Smooth muscle cell of the coronary artery (primary cell): ENCODE measurements at places on chromosomes 7 and 10. TPM values are rescaled to one million over a fixed set of nuclear protein-coding genes. Genes with fewer than 3 reads are reported as not detected.

Gene GALNT17
- total RNA-seq = 0.35 TPM in 1 of 2 replicates, not detected in the other

Gene ETV1
- 8.0 and 13.2 TPM in 2 replicates for total RNA-seq

Gene ACTL6B
- total RNA-seq = not detected in 2 replicates

Gene RBP3
- total RNA-seq = under 0.01 TPM in 1 of 2 replicates, not detected in the other

Gene ELFN1
- total RNA-seq = 0.08 and 3.2 TPM in 2 replicates

Gene MRLN
- total RNA-seq = not detected in 2 replicates

Gene MUC12
- not detected in 2 replicates for total RNA-seq

Gene CFAP58
- 0.47 and 0.75 TPM in 2 replicates for total RNA-seq
